Stimulated activated CD8-positive, alpha-beta memory T cell treated with anti-CD3 and anti-CD28 coated beads, Interleukin-7, amount 100 ng/mL, for 1 hour (primary cell): ENCODE measurements at places on chromosomes 12 and 14.

DNA sequence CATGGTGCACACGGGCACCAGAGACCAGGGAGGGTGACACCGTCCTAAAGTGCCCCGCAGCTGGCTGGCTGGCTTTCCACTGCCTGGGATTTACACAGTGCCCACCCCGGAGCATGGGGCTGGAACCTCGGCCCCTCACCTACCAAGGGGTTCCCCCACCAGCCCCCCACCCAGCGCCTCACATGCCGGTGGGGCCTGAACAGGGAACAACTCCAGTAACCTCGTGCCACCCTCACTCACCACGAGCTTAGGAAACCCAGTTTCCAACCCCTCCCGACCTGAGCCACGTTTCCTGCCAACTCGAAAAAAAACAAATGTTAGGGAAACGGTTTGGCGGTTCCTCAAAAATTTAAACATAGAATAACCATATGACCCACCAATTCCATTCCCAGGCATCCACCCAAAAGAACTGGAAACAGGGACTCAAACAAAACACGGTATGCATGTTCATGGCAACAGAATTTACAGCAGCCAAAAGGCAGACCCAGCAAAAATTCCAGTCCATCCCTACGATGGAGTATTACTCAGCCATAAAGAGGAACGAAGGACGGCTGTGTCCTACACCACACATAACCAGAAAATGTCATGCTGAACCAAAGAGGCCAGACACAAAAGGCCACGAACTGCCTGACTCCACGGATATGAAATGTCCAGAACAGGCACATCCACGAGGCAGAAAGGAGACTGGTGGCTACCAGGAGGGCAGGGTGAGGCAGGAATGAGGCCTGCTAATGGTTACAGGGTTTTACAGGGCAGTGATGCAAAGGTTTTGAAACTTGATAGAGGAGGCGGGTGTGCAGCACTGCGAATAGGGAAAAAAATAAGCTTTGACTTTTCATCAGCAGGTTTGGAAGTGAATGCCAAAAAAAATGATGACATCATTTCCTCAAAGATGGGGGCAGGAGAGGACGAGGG, 68.9 kb downstream of the NCOR2 start:
- no peak for DNase-seq

DNA sequence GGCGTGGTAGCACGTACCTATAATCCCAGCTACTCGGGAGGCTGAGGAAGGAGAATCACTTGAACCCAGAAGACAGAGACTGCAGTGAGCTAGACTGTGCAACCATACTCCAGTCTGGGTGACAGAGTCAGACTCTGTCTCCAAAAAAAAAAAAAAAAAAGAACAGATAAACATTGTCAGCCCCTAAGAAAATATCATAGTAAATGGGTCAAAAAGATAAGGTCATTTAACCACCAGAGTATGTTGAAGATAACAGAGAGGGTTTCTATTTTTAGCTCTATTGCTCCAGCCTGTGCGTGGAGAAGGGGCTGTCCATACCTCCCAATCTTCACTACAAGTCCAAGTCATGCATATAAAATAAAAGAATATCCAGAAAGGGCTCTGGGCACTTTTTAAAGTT, 15.4 kb downstream of the LGMN start:
- DNase-seq, result no peak

DNA sequence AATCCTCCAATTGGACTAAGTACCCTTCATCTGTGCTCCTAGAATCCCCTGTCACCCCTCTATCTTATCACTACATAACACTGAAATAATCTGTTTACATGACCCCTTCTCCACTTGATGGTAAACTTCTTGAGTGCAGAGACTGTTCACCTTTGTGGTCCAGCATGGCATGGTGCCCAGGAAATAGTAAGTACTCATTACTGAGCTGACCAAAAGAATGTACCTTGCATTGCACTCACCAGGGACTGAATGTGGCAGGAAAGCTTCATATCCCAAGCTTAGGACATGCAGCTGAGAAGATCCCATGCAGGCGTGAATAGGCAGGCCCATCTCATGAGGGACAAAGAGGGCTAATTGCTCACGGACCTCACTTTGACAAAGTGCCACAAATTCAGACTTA, 1.4 kb upstream of the GARIN2 start:
- no peak for DNase-seq

DNA sequence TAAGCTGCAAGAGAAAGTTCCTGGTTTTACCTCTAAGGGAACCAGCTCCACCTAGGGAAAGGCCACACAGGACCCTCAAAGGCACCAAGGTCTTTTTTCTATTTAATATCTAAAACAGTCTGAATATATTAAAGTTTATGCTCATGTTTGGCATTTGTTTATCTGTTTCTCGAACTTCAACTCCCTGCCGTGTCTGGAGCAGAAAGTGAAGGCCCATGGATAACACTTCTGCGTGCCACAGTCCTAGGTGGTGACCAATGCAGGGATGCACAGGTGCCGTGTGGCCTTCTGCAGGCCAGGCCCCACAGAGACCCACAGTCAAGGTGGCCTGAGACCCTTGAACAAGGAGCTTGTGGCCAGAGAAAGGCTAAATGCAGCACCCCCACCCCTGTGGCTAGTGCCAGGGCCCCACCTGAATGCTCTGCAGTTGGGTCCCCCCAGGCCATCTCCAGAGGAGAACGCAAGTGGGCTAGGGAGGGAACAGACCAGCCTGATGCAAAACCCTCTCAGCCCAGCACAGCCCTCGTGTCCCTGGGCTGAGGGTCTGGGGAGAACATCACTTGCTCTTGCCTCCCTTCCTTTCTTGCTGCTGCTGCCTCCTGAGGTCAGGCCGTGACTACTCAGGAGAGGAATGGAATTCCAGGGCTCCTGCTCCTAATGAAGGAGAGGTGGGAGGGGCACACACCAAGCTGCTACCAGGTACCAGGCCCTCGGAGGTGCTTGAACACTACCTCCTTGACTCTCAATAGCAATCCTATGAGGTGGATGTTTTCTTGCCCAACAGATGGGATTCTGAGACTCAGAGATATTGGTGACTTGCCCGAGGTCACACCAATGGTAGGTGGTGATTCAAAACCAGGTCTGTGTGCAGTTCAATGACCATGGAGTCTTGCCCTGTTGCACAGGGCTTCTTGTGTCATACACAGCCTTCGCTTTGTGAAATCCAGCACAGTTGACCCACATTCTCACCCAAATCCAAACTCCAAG, 45.4 kb downstream of the PSMA6 start:
- no peak for DNase-seq

DNA sequence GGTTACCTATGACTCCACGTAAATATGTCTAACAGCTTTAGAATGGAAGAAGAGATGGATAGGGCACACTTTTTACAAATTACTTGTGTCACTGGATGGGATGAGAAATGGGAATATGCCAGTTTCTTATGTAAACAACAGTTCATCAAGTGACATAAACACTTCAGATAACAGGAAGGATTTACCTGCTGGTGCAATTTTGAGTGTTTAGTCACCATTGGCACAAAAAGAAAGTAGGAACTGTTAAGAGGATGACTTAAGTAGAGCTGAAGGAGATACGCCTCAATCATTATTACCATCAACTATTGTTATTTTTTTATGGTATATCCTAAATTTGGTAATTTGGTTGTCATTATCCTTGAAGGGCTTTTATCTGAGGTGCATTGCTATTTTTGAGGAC, 83.2 kb downstream of the RMST start:
- DNase-seq, result no peak

GRCh38 chr12:40011775-40012129, 94.1 kb downstream of the SLC2A13 start:
- DNase-seq, result no peak

- DNase-seq, result no peak
These were observed 498 bp downstream of the PIANP start for GRCh38 chr12:6699989-6700645.

- no peak for DNase-seq
These were observed 21.6 kb downstream of the SOX5 start for GRCh38 chr12:23927907-23928306.

DNA sequence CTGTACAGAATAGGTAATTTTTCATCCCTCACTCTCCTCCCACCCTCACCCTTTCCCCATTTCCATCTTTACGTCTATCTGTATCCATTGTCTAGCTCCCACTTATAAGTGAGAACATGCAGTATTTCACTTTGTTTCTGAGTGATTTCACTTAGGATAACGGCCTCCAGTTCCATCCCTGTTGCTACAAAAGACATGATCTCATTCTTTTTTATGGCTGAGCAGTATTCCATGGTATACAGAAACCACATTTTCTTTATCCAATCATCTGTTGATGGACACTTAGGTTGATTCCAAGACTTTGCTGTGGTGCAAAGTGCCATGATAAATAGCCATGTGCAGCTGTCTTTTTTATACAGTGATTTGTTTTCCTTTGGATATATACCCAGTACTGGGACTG, 16.4 kb downstream of the EEA1 start:
- DNase-seq, result no peak

DNA sequence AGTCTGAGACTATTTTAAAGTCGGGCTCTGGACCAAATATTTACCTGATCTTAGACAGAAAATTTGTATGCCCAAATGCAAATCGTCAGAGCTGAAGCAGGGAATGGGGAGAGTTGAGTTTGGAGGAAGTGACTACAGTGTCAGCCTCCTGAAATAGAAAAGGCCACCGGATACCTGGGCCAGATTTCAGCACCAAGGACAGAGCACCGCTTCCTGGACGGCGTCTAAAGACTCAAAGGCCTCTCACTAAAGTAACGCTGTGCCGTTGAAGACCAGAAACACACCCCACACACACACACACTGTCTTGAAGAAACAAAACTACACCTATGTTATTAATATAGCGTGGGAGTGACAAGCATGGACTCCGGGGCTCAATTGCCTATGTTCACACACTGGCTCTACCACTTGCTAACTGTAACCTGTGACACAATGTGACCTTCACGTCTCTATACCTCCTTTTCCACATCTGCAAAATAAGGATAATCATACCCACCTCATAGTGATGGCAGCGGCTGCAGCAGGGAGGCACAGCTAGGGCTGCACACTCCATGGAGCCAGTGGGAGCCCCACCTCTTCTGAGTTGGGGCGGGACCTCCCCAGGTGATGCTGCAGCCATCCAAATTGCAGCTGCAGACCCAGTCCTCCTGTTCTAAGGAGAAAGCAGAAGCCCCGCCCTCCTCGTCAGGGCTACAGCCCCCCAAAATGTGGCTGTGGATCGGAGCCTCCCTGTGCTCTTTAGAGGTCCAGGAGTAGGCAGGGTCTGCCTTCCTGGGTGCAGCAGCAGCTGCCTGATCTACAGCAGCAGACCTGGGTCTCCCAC, 35.6 kb downstream of the KRT76 start:
- DNase-seq, result peak; percentile 43

- DNase-seq, result no peak
These were observed 21.7 kb downstream of the DLK1 start for GRCh38 chr14:100748403-100748802.

DNA sequence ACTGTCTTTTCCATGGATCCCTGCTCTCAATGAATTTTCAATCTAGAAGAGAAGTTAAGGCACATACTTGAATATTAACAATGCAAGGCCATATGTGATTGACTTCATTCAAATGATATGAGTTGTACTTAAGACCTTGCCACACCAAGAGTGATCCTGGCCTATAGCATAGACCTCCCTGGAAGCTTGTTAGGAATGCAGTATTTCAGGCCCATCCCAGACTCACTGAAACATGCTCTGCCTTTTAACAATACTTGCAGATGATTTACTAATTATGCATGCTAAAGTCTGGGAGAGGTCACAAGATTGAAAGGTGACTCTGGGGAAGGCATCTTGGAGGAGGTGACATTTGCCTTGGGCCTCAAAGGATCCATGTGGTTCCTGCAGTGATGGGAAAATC, 43.2 kb downstream of the RFX4 start:
- no peak for DNase-seq

GRCh38 chr14:29821242-29821641, 106.4 kb downstream of the PRKD1 start:
- no peak for DNase-seq

DNA sequence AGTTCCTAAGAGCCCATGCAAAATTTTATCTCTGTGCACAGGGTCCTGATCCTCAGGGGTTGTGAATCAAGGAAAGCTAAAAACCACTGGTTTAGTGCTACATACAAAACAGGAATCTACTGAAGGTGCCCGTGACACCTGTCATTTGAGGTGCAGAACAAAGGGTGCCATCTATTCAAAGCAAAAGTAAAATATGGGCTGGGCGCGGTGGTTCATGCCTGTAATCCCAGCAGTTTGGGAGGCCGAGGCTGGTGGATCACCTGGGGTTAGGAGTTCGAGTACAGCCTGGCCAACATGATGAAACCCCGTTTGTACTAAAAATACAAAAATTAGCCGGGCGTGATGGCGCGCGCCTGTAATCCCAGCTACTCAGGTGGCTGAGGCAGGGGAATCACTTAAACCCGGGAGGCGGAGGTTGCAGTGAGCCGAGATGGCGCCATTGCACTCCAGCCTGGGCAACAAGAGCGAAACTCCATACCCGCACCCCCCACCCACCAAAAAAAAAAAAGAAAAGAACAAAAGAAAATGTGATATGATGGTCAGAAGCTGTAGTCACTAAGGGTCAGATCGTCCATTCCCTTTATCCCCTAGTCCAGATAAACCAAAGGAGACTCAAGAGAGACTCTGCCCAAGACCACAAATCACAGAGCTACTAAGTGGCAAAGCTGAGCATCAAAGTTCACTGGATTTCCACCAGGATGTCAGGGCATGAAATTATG, 3.4 kb downstream of the PPTC7 start:
- DNase-seq, result no peak

DNA sequence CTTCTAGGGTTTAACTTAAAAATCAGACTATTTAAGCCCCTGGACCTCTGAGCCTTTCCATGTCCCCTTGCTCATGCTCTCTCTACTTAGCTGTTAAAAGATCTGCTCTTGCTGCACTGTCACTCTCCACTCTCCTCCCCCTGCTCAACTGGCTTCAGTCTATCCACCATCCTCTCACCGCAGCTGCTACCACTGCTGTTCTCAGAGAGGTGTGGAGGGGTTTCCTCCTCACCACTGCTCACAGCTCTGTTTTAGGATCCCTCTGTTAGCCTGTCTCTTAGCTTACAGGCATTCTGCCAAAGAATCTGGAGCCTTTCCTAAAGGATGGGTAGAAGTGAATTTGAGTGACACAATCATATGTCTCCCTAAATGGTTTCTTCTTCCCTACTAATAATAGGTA, 43.7 kb upstream of the ATP2B1 start:
- no peak for DNase-seq

- DNase-seq, result no peak
These were observed 830 bp upstream of the MIS18BP1 start for GRCh38 chr14:45253754-45254310.

GRCh38 chr12:53006810-53007309, 604 bp downstream of the EIF4B start:
- DNase-seq, result peak; percentile 39

- no peak for DNase-seq
These were observed 48.9 kb upstream of the C14orf180 start for GRCh38 chr14:104530646-104531045.

- DNase-seq, result no peak
These were observed 10.0 kb downstream of the PGF start for GRCh38 chr14:74945261-74945851.

- DNase-seq, result no peak
These were observed 67.1 kb downstream of the PPFIA2 start for GRCh38 chr12:81692008-81692407.

- DNase-seq, result no peak
These were observed 94.9 kb upstream of the NEDD1 start for GRCh38 chr12:96812153-96812552.
